ENCODE measurements at places on chromosomes 6 and 20. TPM values are rescaled to one million over a fixed set of nuclear protein-coding genes. Genes with fewer than 3 reads are reported as not detected.

Gene FKBP5
- total RNA-seq, result 25.1 TPM

Gene MOXD1
- total RNA-seq, result 1.0 TPM

Gene LGSN
- not detected for total RNA-seq

Gene GGTLC1
- not detected for total RNA-seq

Gene SCRT2
- not detected for total RNA-seq

DNA sequence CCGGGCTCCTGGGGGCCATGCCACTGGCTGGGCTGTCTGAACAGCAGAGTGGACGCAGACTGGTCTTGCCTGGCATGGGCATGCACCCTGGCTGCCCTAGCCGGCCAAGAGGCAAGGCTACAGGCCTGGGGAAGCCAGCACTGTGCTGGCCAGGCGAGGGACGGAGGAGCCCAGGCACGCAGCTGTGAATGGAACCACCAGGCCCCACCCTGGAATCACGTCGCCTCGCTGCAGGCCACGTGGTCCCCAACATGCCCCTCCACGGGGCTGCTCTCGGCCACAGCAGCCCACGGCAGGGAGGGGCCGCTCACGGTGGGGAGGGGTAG lies 4.0 kb downstream of the UCKL1 start:
- H3K4me3 ChIP-seq, result no peak overlapping the region
- H3K27ac ChIP-seq, result no peak overlapping the region
- DNase-seq, result no peak
- no peaks in the 10 kb centered on the region for H3K4me1 ChIP-seq

DNA sequence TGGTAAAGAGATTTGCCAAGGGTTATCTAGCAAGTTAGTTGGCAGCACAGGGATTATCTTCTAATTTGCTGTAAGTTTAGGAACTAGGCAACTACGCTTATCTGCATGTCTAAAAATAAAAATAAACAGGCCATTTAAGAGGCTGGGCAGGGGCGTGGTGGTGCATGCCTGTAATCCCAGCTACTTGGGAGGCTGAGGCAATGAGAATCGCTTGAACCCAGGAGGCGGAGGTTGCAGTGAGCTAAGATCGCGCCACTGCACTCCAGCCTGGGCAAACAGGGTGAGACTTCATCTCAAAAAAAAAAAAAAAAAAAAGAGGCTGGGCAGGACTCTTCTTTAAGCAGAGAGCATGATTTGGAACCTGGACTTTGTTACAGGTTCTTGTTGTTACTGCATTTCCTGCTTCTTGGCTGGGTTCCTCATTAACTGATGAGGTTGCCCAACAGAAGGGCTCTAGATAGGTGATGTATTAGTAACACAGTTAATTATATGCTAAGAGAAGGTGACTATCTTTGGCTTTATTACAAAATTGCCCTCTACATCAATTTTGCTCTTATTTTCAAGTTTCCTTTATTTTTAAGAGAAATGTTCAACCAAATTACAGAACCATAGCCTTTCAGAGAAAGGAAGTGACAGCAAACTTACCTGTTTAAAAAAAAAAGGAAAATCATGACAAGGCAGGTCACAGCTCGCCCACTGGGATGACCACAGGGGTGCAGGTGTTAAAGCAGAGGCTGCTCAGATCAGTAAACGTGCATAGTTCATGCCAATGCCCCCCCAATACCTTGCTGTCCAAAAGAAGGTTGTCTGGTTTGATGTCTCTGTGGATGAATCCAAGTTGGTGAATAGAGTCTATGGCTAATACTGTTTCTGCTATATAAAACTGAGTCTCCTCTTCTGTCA lies 32.5 kb downstream of the STK38 start:
- H3K36me3 ChIP-seq, result peaks cover 8% of the 10 kb centered on the region
- H3K4me3 ChIP-seq, result no peak overlapping the region
- no peaks in the 10 kb centered on the region for H3K27me3 ChIP-seq

GRCh38 chr6:31740397-31741223 lies 805 bp downstream of the MSH5 start:
- H3K4me1 ChIP-seq, result no peaks in the 10 kb centered on the region
- no peaks in the 10 kb centered on the region for H3K27me3 ChIP-seq
- H3K36me3 ChIP-seq, result no peaks in the 10 kb centered on the region
- DNase-seq, result peak; percentile 74
- no peak overlapping the region for H3K27ac ChIP-seq

GRCh38 chr6:31193206-31193605 lies 22.7 kb upstream of the POU5F1 start:
- DNase-seq, result no peak
- H3K4me3 ChIP-seq, result no peak overlapping the region
- H3K27me3 ChIP-seq, result no peaks in the 10 kb centered on the region
- no peaks in the 10 kb centered on the region for H3K36me3 ChIP-seq
- no peak overlapping the region for H3K27ac ChIP-seq

DNA sequence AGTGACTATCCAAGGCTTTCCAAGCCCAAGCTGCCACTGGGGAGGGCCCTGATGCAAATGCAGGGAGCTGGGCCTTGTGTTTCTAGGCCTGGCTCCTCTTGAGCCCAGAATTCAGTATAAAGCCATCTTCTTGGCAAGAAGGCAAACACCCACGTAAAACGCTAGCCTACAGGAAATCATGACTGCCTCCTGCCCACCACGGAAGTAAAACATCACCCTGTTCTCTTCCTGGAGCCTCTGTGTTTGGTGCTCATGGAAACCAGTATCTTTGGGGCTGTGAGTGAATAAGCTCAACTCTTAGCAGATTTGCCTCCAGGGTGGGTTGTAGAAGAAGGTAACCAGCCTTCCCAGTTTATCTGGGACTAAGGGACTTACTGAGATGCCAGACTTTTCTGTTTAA lies 271.0 kb downstream of the ZNF217 start:
- H3K27me3 ChIP-seq, result no peaks in the 10 kb centered on the region
- H3K4me3 ChIP-seq, result no peak overlapping the region
- no peaks in the 10 kb centered on the region for H3K36me3 ChIP-seq
- H3K27ac ChIP-seq, result no peak overlapping the region

- DNase-seq, result no peak
- no peak overlapping the region for H3K4me3 ChIP-seq
- H3K36me3 ChIP-seq, result peaks cover 2% of the 10 kb centered on the region
- H3K27me3 ChIP-seq, result no peaks in the 10 kb centered on the region
These were observed 26.4 kb downstream of the MRS2 start for GRCh38 chr6:24429146-24429545.

- H3K36me3 ChIP-seq, result peaks cover 3% of the 10 kb centered on the region
- H3K4me3 ChIP-seq, result no peak overlapping the region
- no peak overlapping the region for H3K27ac ChIP-seq
- DNase-seq, result no peak
- no peaks in the 10 kb centered on the region for H3K27me3 ChIP-seq
These were observed 336.6 kb downstream of the SYNE1 start for GRCh38 chr6:152300517-152300916.

DNA sequence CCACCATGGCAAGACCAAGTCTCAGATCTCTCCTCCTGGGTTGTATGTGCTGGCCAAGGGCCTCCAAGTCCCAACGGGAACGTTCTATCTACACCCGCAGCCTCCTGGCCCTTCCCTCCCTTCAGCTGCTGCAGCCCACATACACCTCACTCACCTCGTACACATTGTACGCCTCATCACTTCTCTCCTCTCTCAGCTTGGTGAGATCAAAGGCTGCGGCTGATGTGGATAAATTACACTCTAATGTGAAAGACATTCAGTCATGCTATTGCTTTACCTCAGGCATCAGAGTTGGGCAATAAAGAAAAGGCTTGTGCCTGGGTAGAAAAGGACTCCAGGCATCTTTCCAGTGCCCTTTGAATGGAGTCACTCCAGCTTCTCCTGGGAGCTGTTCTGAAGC lies 135.3 kb upstream of the FOXQ1 start:
- H3K4me1 ChIP-seq, result no peaks in the 10 kb centered on the region
- no peak overlapping the region for H3K27ac ChIP-seq
- H3K4me3 ChIP-seq, result no peak overlapping the region
- no peaks in the 10 kb centered on the region for H3K36me3 ChIP-seq
- no peaks in the 10 kb centered on the region for H3K27me3 ChIP-seq
- DNase-seq, result no peak

GRCh38 chr6:8947900-8948299 lies 512.6 kb upstream of the SLC35B3 start:
- no peak overlapping the region for H3K27ac ChIP-seq
- H3K27me3 ChIP-seq, result no peaks in the 10 kb centered on the region
- DNase-seq, result no peak
- no peaks in the 10 kb centered on the region for H3K4me1 ChIP-seq
- H3K36me3 ChIP-seq, result no peaks in the 10 kb centered on the region

DNA sequence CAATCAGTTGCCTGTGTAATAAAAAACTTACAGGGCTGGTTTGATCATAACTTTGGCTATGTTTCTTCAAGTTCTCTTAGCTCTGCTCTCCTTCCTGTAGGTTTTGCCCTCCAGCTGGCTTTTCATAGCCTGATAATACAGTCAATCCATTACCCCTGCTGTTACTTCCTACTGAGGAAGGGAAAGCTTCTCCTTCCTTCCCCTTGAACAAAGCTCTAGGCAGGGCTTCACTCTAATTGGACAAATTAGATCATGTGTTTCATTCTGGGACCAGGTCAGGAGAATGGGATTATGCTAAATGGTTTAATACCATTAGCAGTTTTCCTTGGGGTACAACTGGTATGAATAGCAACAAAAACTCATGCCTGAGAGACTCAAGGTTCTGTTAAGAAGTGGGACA lies 106.8 kb upstream of the MCHR2 start:
- H3K27me3 ChIP-seq, result no peaks in the 10 kb centered on the region
- no peaks in the 10 kb centered on the region for H3K4me1 ChIP-seq
- no peak for DNase-seq
- no peak overlapping the region for H3K4me3 ChIP-seq
- H3K27ac ChIP-seq, result no peak overlapping the region

DNA sequence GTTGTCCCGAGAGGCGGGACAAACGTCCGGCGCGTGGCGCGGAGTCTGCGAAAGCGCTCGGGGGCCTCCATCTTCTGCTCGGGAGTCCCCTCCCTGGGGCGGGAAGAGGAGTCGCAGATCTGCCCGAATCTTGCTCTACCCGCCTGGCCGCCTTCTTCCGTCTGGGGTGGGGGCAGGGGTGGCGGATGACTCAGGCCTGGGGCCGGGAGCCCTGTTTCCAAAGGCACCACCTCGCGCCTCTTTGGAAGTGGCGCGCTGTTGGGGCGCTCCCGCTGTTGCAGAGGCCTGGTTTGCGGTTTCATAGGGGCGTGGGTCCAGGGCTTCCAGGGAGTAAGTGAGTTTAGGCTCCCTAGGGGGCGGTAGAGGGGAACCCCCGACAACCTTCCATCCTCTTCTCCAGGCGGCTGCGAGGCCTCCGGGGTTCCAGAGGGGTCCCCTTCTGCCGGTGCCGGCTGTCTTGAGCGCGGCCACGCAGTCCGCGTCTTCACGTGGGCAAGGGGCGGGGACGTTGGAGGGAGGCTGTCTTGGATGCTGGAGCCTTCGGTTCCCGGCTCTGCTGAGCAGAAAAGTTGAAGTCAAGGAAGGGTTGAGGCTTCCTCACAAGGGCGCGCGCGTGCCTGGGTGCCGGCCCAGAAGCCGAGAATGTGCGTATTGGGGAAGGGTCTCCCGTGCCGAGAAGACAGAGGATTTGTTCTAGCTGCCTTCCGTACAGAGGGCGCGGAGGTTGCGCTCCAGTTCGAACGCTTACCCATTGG lies 2.6 kb upstream of the TFAP2C start:
- no peaks in the 10 kb centered on the region for H3K27me3 ChIP-seq
- no peak for DNase-seq
- no peak overlapping the region for H3K4me3 ChIP-seq
- no peaks in the 10 kb centered on the region for H3K36me3 ChIP-seq

- no peaks in the 10 kb centered on the region for H3K27me3 ChIP-seq
- peak; percentile 57 for DNase-seq
- H3K4me1 ChIP-seq, result peaks cover 8% of the 10 kb centered on the region
- no peak overlapping the region for H3K27ac ChIP-seq
These were observed 577 bp downstream of the SASH1 start for GRCh38 chr6:148343047-148343782.

DNA sequence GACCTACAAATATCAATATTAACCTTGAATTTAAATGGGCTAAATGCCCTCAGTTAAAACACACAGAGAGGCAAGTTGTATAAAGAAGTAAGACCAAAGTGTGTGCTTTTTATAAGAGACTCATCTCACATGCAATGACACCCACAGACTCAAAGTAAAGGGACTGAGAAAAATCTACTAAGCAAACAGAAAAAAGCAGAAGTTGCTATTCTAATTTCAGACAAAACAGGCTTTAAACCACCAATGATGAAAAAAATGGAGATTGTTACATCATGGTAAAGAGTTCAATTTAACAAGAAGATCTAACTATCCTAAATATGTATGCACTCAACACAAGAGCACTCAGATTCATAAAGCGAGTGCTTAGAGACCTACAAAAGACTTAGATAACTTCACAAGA lies 741.9 kb upstream of the MARCKS start:
- H3K4me3 ChIP-seq, result no peak overlapping the region
- no peak overlapping the region for H3K27ac ChIP-seq
- H3K36me3 ChIP-seq, result no peaks in the 10 kb centered on the region
- no peak for DNase-seq
- no peaks in the 10 kb centered on the region for H3K4me1 ChIP-seq

- DNase-seq, result no peak
- no peak overlapping the region for H3K4me3 ChIP-seq
- H3K27me3 ChIP-seq, result no peaks in the 10 kb centered on the region
- H3K36me3 ChIP-seq, result no peaks in the 10 kb centered on the region
- no peak overlapping the region for H3K27ac ChIP-seq
- no peaks in the 10 kb centered on the region for H3K4me1 ChIP-seq
These were observed 249.2 kb upstream of the PMEPA1 start for GRCh38 chr20:57959018-57959417.

Data from aorta (tissue), 5 donors.